ENCODE measurements at places on chromosomes 2 and 18.

DNA sequence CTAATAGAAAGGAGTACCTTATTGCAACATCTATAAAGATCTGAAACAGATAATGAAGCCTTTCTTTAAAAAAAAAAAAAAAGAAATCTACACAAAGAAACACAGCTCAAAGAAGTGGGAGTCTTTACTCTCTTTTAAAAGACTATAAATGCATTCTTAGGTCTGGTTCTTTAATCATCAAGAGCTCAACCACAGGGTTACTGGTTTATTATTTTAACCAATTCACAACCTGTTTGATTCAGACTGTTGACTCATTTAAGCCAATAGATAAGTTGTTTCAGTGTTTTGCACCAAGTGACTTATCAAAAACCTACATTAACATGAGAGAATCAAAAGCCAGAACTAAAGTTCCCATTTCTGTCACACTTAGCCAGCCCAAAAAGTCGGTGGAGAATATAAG lies 93.1 kb downstream of the TCF4 start:
- DNase-seq: no peak

DNA sequence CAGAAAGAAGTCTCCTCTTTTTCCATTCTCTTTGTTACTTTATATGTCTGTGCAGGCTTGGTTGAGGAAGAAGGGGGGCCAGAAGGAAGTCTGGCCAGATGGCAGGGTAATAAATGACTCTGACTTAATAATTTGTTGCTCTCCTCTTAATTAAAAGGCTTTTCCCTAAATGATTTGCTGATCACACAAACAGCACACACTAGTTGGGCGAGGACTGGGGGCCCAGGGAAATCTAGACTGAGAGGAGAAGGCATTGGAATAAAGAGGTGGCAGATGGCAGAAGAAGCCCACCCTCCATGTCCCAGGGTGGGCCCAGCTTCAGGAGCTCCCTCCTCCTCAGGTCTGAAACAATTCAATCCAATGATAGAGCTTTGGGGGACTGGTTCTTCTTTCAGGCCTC lies 12.7 kb upstream of the SMARCAL1 start:
- DNase-seq: no peak

- no peak for DNase-seq
These were observed 346.8 kb upstream of the TCF4 start for GRCh38 chr18:55934821-55935220.

DNA sequence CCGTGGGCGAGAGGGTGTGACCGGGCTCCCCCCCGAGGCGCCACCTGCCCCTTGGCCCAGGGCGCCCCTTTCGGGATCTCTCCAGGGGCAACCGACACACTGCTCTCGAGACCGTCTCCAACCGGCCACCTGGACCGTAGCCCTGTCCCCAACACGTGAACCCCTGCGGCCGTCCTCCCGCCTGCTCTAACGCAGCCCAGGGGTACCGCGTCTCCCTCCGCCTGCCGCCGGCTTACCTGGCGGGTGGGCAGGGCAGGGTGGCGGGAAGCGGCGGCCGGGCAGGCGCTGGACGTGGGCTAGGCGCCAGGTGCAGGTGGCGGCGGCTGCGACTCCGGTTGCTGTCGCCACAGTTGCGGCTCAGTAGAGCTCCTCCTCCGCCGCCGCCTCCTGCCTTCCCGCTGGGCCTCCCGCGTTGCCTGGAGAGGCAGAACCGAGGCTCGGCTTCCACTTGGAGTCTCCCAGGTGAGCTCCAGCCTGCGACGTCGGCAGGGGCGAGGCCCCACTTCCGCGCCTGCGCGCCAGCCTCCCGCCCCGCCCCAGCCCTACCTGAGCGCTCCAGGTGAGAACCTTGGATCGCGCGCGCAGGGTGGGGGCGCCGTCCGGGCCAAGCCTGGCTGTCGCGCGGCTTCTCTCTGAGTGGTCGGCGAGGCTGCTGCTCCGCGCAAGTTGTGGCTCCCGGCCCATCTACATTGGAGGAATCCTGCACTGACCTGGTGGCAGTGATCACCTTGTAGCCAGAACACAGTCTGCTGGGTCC lies at the start of gene GALNT3:
TSS of gene GALNT3 (minus strand) at position 469 of the 757 bp plus-strand sequence. CDS start 23,547 bp downstream, outside the sequence.
- DNase-seq: no peak
